OCI-LY7 (cell line): ENCODE measurements at places on chromosomes 7 and 10.

- DNase-seq: no peak
Observed at GRCh38 chr10:6161921-6162320, 40.8 kb upstream of the PFKFB3 start.

GRCh38 chr10:26881600-26882331 is 21.0 kb upstream of the ABI1 start:
- DNase-seq: peak; percentile 78

DNA sequence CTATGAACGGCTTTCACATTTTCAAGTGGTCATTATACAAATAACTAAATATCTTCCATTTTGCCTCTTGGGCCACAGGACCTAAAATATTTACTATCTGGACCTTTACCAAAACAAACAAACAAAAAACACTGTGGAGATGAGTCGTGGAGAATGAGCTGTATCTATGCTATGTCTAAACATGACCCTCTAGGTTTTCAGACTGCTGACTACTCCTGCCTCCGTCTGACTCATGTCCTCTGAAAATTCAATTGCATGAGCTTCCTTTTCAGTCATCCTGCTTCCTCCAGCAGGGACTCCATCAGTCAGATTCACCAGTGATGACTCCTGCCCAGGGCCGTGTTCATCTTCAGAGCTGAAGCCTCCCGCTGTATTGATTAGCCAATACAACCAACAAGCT is 96.8 kb downstream of the COL28A1 start:
- DNase-seq: no peak

DNA sequence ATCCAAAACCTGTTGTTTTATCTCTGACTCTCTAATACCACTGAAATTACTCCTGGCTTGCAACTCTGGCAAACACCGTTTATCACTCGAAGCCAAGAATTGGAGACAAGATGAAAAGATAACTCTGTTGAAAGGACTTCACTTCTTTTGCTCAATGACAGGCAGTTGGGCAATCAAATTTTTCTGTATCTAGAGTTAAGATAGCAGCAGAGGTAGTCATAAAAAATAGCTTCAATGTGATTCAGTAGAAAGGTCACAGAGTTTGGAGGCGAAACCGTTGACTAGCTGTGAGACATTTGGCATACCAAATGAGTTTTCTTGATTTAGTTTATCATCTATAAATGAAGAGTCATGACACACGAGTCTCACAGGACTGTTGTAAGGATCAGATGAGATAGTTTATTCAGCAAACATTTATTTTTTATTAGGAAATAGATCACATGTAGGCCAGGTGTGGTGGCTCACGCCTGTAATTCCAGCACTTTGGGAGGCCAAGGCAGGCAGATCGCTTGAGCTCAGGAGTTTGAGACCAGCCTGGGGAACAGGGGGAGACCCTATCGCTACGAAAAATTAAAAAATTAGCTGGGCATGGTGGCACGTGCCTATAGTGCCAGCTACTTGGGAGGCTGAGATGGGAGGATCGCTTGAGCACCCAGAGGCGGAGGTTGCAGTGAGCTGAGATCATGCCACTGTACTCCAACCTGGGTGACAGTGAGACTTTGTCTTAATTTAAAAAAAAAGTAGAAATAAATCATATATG is 23.6 kb downstream of the AKR1B1 start:
- no peak for DNase-seq

GRCh38 chr7:26375726-26376174 is 84.1 kb downstream of the SNX10 start:
- peak; percentile 33 for DNase-seq

GRCh38 chr7:158531661-158532060 is 56.0 kb downstream of the PTPRN2 start:
- DNase-seq: no peak

DNA sequence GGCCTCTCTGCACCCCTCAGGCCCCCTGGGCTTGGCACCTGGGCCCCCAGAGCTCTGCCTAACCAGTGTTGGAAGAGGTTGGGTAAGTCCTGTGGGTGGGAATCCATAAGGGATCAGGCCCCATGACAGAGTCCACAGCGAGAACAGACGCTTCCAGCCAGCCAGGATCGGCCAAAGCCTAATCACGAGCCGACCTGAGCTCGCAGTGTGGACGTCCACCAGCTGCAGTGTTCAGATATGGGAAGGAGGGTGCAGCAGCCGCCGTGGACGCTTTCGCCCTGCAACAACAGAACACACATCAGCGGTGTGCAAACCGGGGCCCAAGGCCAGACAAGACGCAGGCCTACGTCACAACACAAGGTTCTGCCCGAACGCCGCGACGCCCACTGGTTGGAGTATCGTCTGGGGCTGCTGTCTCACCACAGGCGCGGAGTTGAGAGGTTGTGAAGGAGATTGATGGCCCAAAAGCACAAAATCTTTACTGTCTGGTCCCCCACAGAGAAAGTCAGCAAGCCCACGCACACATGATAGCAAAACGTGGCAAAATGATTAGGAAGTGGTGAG is 102.1 kb downstream of the FOXL3 start:
- no peak for DNase-seq

DNA sequence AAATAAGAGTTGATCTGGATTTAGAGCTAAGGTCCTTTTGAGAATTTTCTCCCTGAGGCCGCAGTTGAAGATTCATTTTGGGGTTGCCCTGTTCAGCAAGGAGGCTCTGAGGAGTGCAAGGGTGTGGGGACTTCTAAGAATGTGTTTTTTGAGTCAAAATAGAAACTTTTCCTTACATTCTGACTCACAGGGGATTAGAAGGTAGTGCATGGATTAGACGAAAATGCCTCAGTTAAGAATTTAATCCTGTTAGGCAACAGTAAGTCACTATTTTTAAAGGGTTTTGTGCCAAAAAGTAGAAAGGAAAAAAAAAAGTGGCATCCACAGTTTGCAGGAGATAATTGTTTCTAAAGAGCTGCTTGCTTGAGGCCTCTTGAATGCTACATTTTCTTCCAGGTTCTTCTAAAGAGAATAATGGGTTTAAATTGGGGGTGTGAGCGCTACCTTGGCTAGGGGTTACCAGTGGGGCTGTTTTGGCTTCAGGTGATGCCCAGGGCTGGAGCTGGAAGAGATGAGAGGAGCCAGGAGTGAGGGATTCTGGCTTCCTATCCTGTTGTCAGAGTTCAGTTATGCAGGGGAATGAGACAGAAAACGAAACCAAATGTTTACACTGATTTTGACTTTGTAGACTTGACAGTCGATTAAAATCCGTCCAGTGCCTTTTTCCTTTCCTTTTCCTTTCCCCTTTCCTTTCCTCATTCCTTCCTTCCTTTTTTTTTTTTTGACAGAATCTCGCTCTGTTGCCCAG is 52.9 kb downstream of the BAMBI start:
- no peak for DNase-seq

DNA sequence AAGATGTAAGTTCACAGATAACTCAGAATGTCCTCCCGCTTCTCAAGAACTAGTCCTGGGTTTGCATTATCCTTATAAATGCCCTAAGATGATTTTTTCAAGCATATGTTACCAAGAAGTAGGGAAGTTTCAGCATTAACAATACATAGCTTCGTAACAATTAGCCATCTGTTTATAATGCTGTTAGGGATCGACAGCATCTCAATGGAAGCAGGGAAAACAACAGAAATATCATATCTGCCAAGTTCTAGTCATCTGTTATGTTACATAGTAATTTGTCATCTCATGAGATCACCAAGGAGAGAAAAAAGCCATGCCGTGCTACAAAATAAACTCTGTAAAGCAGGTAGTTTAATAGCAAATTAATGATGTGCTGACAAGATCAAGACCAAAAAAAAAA is 731.5 kb upstream of the C7orf33 start:
- no peak for DNase-seq

GRCh38 chr7:70953796-70954195 is 178.1 kb upstream of the GALNT17 start:
- DNase-seq: no peak

DNA sequence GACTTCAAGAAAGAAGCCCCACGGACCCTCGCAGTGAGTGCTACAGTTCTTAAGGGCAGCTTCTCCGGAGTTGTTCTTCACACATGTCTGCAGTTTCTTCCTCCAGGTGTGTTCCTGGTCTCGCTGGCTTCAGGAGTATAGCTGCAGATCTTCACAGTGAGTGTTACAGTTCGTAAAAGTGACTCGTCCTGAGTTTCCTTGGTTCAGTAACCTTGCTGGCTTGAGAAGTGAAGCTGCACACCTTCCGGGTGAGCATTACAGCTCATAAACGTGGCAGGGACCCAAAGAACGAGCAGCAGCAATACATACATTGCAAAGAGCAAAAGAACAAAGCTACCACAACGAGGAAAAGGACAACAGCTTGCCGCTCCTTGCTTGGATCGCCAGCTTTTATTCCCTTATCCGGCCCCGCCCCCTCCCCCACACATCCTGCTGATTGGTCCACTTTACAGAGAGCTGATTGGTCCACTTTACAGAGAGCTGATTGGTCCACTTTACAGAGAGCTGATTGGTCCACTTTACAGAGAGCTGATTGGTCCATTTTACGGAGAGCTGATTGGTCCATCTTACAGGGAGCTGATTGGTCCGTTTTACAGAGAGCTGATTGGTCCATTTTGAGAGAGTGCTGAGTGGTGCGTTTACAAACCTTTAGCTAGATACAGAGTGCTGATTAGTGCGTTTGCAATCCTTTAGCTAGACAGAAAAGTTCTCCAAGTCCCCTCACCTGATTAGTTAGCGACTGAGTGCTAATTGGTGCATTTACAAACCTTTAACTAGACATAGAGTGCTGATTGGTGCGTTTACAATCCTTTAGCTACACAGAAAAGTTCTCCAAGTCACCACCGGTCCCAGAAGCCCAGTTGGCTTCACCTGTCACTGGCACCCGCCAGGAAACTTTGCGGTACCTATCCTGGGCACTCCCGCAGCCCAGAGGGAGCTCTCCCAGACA is 165.3 kb downstream of the AGMO start:
- no peak for DNase-seq

DNA sequence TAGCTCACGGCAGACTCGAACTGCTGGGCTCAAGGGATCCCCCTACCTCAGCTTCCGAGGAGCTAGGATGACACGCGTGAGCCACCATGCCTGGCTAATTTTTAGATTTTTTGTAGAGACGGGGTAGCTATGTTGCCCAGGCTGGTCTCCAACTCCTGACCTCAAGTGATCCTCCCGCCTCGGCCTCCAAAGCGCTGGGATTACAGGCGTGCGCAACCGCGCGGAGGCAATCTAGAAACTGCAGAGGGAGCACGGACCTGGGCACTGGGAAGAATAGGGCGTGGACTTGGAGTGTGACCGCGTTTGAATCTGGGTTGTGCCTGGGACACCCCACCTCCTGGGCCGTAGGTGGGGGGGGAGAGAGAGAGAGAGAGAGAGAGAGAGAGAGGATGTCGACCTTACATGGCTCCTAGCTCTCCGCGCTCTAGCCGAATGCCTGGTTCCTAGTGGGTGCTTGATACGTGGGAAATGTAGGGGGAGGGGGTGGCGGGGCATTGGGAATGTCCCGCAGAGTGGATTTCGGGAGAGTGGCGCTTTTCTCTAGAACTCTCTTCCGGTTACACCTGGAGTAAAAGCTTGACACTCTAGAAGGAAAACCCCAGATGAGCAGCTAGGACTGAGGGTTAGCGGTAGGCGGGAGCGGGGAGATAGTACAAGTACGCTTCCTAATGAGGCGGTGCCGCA is 1.2 kb upstream of the MAP3K8 start:
- DNase-seq: peak; percentile 38

DNA sequence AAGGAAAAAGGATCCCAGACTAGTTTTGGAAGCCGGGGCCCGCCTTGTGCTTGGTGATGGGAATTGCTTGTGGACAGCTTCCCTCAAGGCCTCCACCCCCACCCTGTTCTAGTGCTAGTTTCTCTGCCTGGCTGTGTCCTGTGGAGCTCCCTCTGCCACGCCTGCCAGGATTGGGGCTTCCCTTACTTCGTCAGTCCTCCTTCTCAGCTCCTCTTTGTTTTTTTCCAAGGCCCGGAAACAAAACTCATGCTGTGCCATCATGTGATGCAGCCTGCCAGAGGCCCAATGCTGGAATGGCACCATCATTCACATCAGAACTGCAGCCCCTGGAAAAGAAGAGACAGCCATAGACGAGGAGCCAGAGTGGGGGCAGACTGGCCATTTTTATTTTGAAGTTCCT is 11.2 kb downstream of the YKT6 start:
- no peak for DNase-seq

DNA sequence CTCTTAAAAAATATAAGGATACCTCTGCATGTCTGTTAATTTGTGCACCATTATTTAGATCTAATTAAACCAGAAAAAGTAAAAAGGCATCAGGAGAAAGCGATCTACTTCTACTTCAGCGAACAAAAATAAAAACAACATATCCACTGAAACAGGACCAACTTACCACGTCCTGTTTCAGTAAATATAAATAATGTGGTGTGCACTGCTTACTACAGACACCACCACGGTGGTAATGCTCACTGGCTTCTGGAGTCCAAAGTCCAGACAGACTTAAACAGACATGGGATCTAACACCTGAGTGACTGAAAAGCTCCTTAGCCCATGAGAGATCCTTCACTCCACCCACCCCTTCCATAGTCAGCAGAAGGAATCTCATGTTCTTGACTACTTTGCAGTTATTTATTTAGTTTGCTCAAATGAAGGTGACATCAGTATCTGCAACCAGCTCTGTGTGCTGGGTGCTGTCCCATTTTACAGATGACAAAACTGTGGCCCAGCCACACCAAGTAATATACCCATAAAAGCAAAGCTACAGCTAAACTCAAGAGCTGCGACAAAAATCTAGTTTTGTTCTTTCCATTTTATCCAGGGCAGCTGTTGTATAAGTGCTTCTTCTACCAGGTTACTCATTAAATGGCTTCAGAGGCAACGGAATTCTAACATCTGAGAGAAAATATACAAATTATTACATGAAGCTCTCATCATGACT is 62.1 kb upstream of the NCAPG2 start:
- no peak for DNase-seq

DNA sequence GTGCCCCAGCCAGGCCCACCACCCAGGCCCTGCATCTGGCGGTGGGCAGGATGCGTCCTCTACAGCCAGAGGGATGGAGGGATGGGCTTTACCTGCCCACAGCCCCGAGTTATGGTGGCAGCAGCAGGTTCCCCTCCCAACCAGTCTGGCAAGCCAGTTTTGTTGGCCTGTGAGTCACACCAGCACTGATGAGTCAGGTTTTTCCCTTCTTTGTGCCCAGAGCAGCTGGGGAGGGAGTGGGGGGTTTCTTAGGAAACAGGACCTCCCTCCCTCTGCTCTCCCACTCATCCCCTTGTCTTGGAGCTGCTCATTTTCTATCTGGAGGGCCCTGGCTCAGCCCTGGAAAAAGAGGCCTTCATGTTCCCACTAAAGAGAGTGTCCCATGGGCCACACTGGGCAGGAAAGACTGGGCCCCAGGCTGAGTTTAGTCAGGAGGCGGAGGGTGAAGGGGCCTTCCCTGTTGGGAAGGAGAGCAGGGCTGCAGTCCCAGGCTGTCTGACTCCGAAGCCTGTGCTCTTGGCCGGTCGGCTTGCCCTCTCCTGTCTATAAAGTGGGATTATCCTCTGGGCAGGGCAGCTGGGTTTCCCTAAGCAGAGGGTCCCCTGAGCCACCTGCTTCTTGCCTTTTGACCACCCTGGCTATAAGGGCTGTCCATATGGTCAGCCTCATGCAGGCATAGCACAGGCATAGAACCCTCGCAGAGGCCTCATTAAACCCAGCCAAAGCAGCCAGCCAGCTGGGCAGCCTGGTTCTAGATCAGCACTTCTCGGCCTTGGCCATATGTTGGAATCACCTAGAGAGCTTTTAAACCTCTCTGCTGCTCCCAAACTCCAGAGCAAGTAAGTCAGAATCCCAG is 30.2 kb upstream of the ANKRD2 start:
- DNase-seq: no peak
